ENCODE measurements at places on chromosomes 5 and 9.

DNA sequence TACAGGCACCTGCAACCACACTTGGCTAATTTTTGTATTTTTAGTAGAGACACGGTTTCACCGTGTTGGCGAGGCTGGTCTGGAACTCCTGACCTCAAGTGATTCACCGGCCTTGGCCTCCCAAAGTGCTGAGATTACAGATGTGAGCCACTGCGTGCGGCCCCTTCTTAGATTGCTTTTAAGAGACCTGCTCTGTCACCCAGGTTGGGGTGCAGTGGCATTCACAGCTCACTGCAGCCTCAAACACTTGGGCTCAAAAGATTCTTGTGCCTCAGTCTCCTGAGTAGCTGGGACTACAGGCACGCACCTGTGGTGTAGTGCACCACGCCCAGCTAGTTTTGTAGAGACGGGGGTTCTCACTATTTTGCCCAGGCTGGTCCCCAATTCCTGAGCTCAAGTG lies 11.0 kb downstream of the HSPA9 start:
- no peak for DNase-seq

DNA sequence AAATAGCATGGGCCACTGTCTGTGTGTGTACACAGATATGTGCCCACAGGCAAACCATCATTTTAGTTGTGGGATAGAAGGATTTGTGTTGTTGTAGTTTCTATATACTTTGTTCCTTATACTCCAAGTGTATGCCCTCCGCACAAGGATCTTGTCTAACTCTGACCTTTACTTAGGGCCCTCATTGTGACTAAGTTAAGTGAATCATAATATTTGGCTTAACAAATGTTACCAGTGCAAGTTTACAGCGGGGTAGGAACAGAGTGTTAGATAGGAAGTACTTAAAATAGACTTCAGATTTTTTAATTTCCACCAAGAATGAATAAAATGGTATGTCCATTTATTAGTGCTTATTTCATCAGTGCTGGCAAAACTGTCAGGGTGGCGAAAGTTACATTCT lies 29.5 kb upstream of the CYFIP2 start:
- DNase-seq = no peak

GRCh38 chr5:174843263-174844250 lies 119.2 kb downstream of the MSX2 start:
- no peak for DNase-seq

GRCh38 chr5:137191179-137191578 lies 307.9 kb downstream of the SPOCK1 start:
- DNase-seq = no peak

- DNase-seq = no peak
Measured at GRCh38 chr5:33563983-33564908, 123.5 kb downstream of the TARS1 start.

GRCh38 chr5:81209869-81210493 lies 23.1 kb upstream of the CKMT2 start:
- DNase-seq = no peak

- DNase-seq = no peak
Measured at GRCh38 chr5:38286002-38286401, 27.6 kb downstream of the EGFLAM start.

DNA sequence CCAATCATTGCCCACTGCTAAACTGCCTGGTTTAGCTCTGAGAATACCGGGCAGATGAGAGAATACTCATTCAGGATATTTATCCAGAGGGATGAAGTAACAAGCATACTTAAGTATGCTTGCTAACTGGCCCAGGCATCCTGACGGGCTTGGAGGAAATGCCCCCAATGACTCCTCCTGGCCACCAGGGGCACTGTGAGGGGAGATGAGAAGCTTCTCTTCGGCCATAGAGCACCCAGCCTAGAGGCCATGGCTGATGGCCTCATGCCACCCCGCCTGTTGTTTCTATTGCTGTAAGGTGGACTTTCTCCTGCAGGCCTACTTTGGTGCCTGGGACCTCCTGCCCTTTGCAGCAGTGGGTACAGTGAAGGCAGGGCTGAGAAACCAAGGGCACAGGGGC lies 134.5 kb upstream of the FSTL4 start:
- no peak for DNase-seq

DNA sequence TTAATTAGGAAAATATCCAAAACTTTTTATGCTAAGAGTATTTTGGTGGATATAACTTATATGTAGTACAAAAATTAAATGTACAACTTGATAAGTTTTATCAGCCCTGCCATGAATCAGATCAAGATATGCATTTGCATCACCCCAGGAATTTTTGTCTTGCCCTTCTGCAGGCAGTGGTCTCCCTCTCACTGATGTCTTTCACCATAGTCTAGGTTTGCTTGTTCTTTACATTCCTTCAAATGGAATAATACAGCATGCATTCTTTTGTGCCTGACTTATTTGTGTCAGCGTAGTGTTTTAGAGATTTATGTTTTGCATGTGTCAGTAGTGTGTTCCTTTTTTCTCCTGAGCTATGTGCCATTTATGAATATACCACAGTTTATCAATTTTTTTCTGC lies 36.4 kb downstream of the RNF180 start:
- no peak for DNase-seq

DNA sequence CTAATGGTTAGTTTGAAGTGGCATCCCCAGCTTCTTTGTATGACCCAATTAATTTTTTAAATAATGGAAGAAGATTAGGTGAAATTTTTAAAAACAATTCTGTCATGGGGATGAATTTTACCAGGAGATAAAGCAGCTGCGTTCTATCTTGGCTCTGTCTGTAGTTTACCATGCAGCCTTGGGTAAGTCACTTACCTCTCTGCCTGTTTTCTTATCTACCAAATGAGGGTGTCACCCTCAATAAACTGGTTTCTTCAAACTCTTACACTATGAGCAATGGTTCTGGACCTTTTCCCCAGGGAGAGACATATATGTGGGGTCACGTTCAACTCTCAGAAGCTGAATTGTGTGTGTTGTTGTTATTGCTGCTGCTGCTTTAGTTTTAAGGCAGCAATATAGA lies 71.7 kb downstream of the TEX10 start:
- DNase-seq = no peak

- no peak for DNase-seq
Measured at GRCh38 chr5:117488976-117489500, 914.4 kb upstream of the SEMA6A start.

DNA sequence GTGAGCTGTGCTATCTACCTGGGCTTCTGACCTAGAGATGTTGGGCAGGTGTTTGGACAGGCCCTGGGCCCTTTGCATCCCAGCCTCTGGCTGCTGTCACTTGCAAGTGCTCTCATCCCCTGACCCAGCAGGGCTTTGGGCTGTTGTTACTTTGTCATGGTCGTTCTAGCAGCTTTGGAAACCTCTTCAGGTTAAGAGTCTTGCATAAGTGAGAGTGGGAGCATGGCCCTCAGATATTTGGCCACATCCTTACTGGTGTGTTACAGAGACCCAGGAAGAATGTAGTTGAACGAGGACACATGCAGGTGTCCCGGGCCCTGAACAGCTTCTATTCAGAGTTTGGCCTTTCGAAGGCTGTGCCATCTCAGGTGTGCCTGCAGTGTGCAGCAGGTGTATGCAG lies 4.5 kb downstream of the TENT4A start:
- DNase-seq = no peak

Data from hypothalamus (tissue), 51 donors.